ENCODE measurements at places on chromosomes 1 and 21.

DNA sequence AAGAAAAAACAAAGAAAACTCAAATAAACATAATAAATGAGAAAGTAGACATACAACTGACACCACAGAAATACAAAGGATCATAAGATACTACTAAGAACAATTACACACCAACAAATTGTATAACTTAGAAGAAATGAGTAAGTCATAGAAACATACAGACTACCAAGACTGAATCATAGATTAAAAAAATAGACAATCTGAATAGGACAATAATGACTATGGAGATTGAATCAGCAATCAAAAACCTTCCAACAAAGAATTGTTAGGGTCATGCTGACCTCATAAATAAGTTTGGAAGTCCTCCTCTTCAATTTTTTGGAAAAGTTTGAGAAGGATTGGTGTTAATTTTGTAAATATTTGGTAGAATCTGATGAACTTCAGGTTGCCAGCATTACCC is 159.0 kb downstream of the PTBP2 start:
- DNase-seq = no peak

DNA sequence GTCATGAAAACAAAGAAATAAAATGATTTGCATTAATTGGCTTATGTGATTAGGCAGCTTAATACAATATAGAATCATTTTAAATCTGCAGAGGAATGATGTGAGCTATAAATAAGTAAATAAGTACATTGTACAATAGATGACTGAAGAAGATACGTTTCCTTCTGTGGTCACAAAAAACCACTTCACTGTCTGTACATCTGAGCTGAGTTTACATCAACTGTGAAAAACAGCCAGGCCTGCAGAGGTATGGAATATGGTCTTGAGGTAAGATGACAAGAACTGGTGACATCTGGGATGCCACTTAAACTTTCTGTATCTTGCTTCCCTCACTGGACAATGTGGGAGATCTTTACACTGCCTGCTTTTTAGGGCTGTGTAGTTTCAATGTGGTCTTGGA is 130.0 kb upstream of the BEND5 start:
- DNase-seq = no peak

DNA sequence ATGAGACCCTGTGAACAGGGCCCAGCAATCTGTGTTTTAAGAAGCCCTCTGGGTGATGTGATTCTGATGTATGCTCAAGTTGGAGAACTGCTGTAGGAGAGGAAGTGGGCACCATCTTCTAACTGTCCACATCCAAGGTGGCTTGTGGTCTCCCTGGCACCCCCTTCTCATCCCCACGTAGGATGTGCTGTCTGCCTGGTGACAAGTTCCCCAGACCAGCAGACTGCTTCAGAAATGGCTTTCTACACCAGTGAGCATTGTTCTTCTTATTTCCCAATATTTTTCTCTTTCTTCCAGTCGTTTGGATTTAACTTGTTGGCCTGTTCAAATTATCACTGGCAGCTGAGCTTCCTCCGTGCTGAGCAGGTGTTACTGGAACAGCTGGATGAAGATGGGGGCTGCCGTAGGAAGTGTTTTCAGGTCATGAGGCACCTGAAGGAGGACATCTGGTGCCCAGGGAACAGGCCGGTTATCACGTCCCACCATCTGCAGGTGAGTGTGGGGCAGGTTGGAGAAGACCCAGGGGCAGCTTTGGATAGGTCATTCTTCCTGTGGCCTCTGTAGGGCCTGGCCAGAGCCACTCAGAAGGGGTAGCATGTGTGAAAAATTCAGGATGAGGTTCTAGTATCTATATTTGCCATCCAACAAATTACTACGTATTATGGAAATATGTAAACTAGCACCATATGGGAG is 16.8 kb downstream of the MAB21L3 start:
- no peak for DNase-seq

GRCh38 chr21:15135867-15136629 is 71.2 kb upstream of the NRIP1 start:
- DNase-seq = no peak

DNA sequence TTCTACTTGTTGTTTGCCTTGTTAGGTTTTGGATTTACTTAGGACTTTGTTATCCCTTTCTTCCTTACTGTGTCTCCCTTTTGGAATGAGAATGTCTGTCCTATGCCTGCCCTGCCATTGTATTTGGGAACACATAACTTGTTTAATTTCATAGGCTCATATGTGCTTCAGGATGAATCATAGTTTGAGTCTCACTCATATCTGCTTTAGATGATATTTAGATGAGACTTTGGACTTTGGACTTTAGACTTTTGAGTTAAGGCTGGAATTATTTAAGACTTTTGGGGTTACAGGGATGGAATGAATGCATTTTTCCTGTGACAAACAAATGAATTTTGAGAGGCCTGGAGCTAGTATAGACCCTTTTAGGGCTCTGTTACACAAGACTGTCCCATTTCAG is 33.4 kb downstream of the PSMG1 start:
- DNase-seq = no peak

- DNase-seq = no peak
Observed at GRCh38 chr1:168229893-168230292, 4.1 kb downstream of the SFT2D2 start.

- DNase-seq = no peak
Observed at GRCh38 chr1:187685333-187685732, 856.6 kb downstream of the PLA2G4A start.

DNA sequence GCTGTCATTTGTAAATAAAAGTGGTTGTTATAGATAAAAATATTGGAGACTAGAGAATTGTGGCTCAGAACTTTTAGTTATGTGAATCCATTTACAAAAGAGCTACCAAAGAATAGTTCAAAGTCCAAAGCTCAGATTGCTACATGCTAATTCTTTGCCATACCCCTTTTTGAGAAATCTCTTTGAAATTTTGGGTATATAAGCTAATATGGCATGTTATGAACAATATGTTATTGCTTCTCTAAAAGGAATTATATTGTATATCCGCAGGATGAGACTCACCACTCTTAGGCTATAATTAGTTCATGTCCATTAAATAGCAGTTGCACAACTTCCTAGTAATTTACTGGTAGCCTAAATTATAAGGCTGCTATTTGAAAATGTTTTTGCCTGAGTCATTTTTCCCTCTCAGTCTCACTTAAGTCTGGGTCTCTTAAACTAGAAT is 178.0 kb downstream of the ZNF281 start:
- DNase-seq = no peak

DNA sequence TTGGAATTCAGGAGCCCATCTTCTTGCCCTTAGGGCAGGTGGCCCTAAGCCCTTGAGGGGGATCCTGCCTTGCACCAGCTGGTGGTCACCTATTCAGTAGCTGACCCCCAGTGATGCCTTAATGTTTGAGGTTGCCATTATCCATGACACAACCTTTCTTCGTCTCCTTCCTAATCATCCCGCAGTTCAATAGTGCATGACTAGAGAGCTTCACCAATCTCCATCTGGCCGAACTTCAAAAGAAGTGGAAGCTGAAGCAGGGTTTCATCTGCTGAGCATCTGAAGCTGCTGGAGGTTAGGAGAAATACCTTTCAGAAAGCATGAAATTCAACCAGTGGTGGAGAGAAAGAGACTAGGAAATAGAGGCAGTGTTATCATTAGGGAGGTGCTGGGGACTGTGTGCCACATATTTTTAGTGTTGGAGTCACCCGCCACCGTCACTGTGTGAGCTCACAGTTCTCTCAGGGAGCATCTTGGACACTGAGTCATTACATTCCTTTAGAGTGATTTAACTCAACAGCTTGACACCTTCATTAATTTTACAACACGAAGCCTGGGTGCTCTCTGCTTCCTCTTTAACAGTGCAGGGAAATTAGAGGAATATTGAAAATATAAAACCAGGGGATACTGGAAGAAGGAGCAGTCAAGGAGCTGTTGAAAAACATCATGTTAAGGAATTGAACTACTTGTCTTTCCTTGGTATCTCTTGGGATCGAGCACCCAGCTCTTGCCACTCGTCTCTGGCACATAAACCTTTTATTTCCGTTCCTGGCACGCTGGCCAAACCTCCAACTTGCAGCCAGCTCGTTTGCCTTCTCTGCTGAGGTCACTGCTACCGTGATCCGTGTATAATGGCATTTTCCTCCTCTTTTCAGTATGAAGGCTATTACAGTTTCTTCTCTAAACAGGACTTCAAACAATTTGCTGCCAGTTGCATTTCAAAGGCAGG is 53.6 kb downstream of the PEX14 start:
- no peak for DNase-seq

DNA sequence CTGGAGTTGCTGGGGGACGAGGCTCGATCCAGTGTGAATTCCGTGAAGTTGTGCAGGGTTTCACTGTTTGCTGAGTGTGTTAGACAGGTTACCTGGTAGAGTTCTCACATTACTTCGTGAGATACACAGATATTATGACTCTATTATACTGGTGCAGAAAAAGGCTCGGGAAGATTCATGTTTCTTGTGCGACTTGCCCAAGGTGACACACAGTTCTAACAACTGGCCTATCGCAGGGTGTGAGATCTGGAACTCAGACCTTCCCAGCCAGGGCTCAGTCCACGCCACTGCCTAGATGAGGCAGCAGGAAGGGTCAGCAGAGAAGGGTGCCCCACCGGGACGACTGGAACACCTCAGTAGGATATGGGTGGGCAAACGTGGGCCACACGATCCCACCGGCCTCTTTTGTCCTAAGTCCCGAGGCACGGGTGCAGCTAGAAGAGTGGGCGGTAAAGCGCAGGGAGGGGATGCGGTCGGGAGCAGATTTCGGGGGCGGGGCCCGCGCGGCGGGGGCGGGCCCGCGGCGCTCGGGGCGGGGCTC is 296 bp upstream of the RNPEP start:
- no peak for DNase-seq

GRCh38 chr1:221740993-221741702 is 741 bp downstream of the DUSP10 start:
- no peak for DNase-seq

DNA sequence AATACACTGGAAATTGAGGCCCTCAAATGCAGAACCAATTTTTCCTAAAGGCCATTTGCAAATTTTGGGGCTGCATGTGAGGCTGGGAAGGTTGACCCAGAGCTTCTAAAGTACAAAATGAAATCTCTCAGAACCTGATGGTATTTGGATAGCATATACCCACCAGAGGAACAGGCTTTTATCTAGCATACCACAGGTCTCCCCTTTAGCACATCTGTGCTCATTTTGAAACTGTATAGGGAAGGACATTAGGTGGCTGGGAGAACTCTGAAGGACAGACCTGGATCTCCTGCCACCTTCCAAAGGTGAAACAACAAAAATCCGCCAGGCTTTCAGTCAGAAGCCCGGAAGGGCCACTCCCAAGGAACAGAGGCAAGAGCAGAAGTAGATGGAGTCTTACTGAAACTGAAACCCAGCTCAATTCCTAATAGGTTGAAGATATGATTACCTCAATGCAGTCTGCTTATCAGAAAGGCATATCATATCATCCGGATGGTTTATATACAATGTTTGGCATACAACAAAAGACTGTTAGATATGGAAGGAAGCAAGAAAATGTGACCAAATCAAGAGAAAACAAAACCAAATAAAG is 11.6 kb downstream of the CD55 start:
- DNase-seq = no peak

DNA sequence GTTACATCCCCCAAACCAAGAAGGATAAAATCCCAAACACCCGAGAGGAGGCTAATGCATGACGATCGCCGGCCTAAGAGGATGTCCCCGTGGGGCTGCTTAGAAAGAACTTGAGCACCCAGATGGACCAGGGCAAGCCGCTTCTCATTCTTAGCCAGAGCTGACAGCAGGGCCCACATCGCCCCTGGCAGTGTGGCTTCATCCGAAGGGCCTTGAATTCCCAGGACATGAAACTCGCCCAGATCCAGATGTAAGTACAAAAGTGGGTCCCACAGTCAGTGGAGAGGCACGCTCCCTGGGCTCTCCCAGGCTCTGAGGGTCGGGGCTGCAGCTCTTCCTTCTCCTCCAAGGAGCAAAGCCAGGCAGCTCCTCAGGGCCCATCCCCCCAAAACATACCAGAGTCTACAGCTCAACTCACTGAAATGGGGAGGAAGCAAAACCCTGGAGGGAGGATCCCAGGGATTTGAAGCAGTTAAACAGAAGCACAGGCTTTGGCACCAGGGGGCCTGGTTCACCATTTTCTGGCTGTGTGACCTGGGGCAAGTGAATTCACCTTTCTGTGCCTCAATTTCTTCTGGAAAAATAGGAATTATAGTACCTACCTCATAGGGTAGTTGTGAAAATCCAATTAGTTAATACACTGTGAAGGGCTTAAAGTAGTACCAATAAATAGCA is 85.6 kb downstream of the MAN1C1 start:
- peak; percentile 64 for DNase-seq

- DNase-seq = no peak
Observed at GRCh38 chr21:17527711-17528110, 14.9 kb downstream of the CXADR start.

GRCh38 chr1:24098943-24099638 is 12.8 kb downstream of the MYOM3 start:
- DNase-seq = no peak

- DNase-seq = peak; percentile 94
Observed at GRCh38 chr1:155984341-155984740, 6.0 kb upstream of the ARHGEF2 start.

DNA sequence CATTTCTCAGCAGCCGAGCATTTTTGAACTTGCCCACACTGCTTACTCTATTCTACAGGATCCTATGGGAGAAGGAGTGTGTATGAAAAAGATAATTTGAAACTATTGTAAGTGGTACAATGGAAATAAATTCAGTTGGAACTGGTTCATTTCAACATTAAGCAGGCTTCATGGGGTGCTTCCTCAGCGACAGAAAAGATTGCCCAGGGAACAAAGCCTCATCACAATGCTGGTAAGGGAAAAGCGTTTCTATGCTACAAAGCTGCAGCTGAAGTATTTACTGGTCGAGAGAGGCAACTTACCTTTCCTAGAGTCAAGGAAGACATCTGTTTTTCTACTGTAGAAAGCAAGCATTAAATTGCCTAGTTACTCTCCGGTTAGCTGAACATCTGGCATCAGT is 568.2 kb upstream of the ZP4 start:
- no peak for DNase-seq

DNA sequence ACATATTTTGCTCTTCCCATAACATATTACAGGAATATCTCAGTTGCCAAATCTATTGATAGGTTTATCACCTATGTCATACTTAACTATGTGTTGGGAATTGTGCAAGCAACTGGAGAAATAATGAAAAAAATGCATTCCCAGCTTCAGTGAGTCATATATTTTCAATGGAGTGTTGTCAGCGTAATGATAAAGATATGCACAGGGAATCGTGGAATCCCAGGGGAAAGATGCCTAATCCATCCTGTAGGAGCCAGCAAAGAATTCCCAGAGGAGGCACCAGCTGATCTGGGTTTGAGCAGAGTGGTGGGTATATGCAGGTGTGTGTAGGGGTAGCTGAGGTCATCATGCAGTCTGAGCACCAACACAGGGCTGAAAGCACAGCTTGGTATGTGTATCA is 213.3 kb upstream of the DAB1 start:
- no peak for DNase-seq

- no peak for DNase-seq
Observed at GRCh38 chr1:182015360-182015759, 46.2 kb downstream of the ZNF648 start.

- DNase-seq = peak; percentile 95
Observed at GRCh38 chr1:202957733-202958543, at the start of gene ADIPOR1. ADIPOR1 (minus strand) TSS chr1:202958312; CDS start chr1:202951070, 7,242 bp downstream.

GRCh38 chr1:183804387-183804786 is 533 bp upstream of the RGL1 start:
- DNase-seq = peak; percentile 41

GRCh38 chr1:19086176-19086875 is 123.7 kb downstream of the UBR4 start:
- DNase-seq = no peak

- DNase-seq = peak; percentile 58
Observed at GRCh38 chr1:27392778-27393635, 585 bp downstream of the GPR3 start.

- DNase-seq = no peak
Observed at GRCh38 chr1:205339717-205340116, 17.0 kb downstream of the KLHDC8A start.

GRCh38 chr1:50197216-50197615 is 88.5 kb downstream of the ELAVL4 start:
- DNase-seq = no peak
